SJCRH30 (cell line): ENCODE measurements at places on chromosomes 11 and 22. TPM values are rescaled to one million over a fixed set of nuclear protein-coding genes. Genes with fewer than 3 reads are reported as not detected.

Gene MMP1
- total RNA-seq, result not detected in 2 replicates

Gene HPX
- not detected in 2 replicates for total RNA-seq

Gene KRTAP5-10
- not detected in 2 replicates for total RNA-seq

GRCh38 chr11:75135021-75135650 lies 15.8 kb upstream of the SLCO2B1 start:
- no peaks in the 10 kb centered on the region for H3K36me3 ChIP-seq
- no peaks in the 10 kb centered on the region for H3K4me1 ChIP-seq
- no peaks in the 10 kb centered on the region for H3K27me3 ChIP-seq
- DNase-seq, result no peak
- no peak overlapping the region for H3K4me3 ChIP-seq

GRCh38 chr11:73384872-73385689 lies 8.9 kb downstream of the RELT start:
- no peaks in the 10 kb centered on the region for H3K27me3 ChIP-seq
- H3K4me3 ChIP-seq, result no peak overlapping the region
- no peak overlapping the region for H3K27ac ChIP-seq
- no peak for DNase-seq

DNA sequence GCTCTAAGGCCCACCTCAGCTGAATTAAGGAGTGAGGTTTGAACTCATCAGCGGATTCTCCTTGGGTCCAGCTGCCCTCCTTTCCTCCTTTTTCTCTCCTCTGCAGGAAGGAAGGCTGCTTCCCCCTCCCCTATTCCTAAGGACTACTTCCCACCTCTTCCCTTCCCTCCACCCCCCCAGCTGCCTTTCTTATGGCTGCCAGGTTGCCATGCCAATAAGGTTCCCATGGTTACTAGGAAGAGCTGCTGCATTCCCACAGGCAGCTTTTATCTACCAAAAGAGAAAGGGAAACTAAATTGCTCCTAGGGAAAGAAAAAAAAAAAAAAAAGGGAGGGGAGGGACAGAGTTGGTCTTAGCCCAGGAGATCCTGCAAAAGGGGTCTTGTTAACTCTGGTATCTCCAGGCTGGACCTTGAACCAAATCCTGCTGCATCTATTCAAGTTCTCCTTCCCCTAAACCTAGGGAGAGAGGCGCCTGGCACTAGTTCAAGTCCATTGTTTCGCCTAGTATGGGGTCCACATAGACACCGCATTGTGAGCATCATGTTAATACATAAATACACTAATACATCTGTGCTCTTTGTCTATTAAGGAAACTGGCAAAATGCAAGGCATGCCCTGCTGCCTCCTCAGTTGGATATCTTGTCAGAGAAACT lies 21.2 kb upstream of the FEZ1 start:
- no peaks in the 10 kb centered on the region for H3K36me3 ChIP-seq
- peak; percentile 29 for DNase-seq
- H3K27me3 ChIP-seq, result no peaks in the 10 kb centered on the region
- no peak overlapping the region for H3K27ac ChIP-seq
- H3K4me3 ChIP-seq, result no peak overlapping the region

- no peak overlapping the region for H3K27ac ChIP-seq
- no peaks in the 10 kb centered on the region for H3K4me1 ChIP-seq
- H3K27me3 ChIP-seq, result no peaks in the 10 kb centered on the region
- no peak overlapping the region for H3K4me3 ChIP-seq
Measured at GRCh38 chr22:47673557-47673956, 911.1 kb downstream of the TBC1D22A start.

Gene OR4C45
- total RNA-seq, result not detected in 2 replicates

DNA sequence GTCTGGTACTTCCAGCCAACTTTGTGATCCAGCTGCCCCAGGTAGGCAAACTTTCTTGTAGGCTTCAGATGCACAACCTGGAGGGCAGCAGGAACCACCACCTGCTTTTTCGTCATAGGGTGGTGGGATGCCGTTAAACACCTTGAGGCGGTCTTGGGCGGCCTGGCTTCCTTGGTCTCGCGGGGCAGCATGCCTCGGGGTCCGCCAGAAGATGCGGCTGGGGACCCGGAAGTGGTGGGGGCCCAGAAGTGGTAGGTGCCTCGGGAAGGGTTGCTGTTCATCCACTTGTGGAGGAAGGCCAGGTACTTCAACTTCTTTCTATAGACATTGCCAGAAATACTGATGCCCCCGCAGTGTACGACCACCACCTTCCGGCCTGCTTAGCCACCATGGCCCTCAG lies 13.3 kb downstream of the DUSP18 start:
- no peak for DNase-seq
- no peak overlapping the region for H3K4me3 ChIP-seq
- no peaks in the 10 kb centered on the region for H3K27me3 ChIP-seq
- H3K4me1 ChIP-seq, result no peaks in the 10 kb centered on the region
- H3K36me3 ChIP-seq, result no peaks in the 10 kb centered on the region
